GM19239 (cell line): ENCODE measurements at places on chromosomes 6 and 20.

DNA sequence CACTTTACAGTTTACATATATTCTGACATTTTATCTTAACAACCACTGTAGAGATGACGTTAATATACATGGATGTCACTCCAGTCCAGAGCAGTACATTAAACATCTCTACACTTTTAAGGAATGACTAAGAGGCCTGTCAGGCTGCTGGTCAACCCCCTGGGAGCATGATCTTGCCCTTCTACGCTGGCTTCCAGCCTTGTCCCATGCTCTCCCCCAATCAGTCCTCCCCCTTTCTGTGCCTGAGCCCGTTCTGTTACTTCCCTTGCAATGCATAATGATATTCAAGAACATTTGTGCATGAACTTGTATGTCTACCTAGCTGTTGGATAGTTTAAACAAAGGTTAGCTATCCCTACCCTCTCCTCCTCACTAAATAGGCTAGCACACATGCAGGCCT is 40.5 kb upstream of the PLCB4 start:
- DNase-seq, result no peak

- DNase-seq, result no peak
Observed at GRCh38 chr6:6600875-6601274, 12.4 kb downstream of the LY86 start.

GRCh38 chr6:90156861-90157260 is 139.8 kb downstream of the BACH2 start:
- DNase-seq, result no peak

DNA sequence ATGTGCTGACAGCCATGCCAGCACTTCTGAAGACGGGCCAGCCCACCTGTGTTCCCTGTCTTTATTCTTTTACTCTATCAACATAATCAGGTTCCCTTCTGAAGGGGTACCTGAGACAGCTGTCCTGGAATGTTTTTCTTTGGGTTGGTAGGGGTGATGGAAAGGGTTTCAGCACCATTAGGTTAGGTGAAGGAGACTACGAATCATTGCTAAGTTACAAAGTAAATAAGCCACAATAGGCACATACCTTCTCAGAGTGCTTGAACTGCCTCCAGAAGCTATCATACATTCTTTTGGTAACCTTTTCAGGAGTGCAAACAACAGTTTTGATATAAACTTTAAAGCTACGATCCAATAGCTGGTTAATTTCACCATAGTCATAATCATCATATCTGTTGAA is 106.3 kb downstream of the SESN1 start:
- no peak for DNase-seq

GRCh38 chr6:6614096-6614982 is 25.8 kb downstream of the LY86 start:
- no peak for DNase-seq

DNA sequence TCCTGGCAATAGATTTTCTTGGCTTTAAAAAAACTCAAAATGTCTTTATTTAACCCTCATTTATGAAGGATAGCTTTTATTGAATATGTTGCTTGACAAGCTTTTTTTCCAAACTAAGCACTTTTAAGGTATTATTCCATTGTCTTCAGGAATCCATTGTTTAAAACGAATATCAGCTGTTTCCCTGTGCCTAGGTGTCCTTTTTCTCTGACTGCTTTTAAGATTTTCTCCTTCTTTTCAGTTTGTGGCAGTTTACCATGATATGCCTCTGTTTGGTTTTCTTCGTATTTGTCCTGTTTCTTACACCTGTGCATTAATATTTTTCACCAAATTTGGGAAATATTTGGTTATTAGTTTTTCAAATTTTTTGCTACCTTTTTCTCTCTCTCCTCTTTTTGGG is 68.4 kb downstream of the YTHDF1 start:
- DNase-seq, result no peak

- no peak for DNase-seq
Observed at GRCh38 chr6:122033564-122034181, 365.8 kb upstream of the HSF2 start.

GRCh38 chr6:137676888-137677287 is 182.7 kb upstream of the OLIG3 start:
- no peak for DNase-seq

- no peak for DNase-seq
Observed at GRCh38 chr6:101502818-101503217, 109.3 kb downstream of the GRIK2 start.

DNA sequence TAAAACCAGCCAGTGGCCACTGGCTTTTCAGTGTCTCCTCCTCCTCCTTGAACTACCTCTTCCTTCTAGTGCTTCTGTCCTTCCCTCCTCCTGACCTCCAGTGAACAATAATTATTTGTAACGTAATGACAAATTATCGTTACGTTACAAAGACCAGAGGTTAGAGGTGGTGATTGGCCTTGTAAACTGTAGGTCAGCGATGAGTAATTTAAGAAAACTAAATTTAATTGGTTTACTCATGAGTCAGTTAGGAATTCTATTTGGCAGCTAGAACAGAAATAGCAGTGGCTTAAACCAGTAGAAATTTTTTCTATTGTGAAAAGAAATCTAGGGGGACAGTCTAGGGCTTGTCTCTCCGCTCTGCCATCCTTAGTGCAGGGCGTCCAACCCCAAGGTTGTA is 38.8 kb downstream of the PPARD start:
- DNase-seq, result no peak

DNA sequence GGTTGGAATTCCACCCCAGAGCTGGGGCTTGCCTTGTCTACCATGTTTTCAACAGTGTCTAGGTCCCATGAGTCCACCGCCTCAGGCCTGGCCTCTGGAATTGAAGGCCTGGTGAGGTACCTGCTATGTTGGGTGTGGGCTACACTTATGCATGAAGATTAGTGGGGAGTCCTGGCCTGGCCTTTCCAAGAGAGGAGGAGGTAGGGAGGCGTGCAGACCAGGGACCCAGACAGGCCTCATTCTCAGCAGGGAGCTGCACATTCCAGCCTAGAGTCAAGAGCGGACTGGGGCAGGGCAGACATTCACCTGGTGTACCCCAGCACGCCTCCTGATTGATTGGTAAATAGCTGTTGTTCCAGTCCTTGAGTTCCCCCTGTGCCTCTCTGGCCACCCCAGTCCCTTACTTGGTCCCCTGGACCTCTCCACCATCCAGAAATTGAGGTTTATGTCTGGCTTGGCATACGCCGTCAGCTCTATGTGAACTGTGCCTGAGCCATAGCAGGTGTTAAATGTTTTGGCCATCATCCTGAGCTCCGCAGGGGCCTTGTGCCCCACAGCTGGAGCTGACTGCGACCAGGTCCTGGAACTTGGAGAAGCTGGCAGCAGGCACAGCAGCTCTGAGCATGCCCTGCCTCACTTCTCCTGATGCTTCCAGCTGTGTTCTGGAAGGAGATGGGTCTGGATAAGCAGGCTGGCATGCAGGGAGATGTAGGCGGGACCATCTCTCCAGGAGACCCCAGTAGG is 8.2 kb upstream of the VEGFA start:
- DNase-seq, result no peak
